Mononuclear cell (primary cell): ENCODE measurements at places on chromosomes 11 and 22. TPM values are rescaled to one million over a fixed set of nuclear protein-coding genes. Genes with fewer than 3 reads are reported as not detected.

KCNJ4 gene
- total RNA-seq = not detected

JHY gene
- total RNA-seq = 2.3 TPM

FKBP2 gene
- total RNA-seq = 8.1 TPM

MAJIN gene
- total RNA-seq = not detected

OR52N4 gene
- total RNA-seq = 1.0 TPM

DDX25 gene
- total RNA-seq = 0.10 TPM

CBY1 gene
- 1.4 TPM for total RNA-seq

APOL1 gene
- 2.7 TPM for total RNA-seq

RIBC2 gene
- total RNA-seq = 0.31 TPM

MUC15 gene
- not detected for total RNA-seq

CD248 gene
- 1.5 TPM for total RNA-seq

DRD2 gene
- 0.10 TPM for total RNA-seq

OR4C15 gene
- total RNA-seq = not detected

MUC6 gene
- under 0.01 TPM for total RNA-seq

HORMAD2 gene
- not detected for total RNA-seq

OPCML gene
- total RNA-seq = under 0.01 TPM

ANAPC15 gene
- total RNA-seq = 30.2 TPM

OR8G1 gene
- total RNA-seq = under 0.01 TPM

SHANK3 gene
- total RNA-seq = under 0.01 TPM

TRIM48 gene
- total RNA-seq = not detected

LMO2 gene
- total RNA-seq = 28.4 TPM

PAX6 gene
- 0.21 TPM for total RNA-seq

APOA5 gene
- not detected for total RNA-seq

VSIG10L2 gene
- total RNA-seq = not detected

ARHGAP8 gene
- total RNA-seq = 5.4 TPM

SCUBE2 gene
- total RNA-seq = not detected

MYEOV gene
- total RNA-seq = 2.3 TPM

CRYBA4 gene
- not detected for total RNA-seq

PTGDR2 gene
- 0.52 TPM for total RNA-seq

TMEM121B gene
- total RNA-seq = 1.3 TPM

UPK3A gene
- 0.94 TPM for total RNA-seq

NXPE1 gene
- total RNA-seq = not detected

WBP2NL gene
- 0.42 TPM for total RNA-seq

ZNF215 gene
- 0.52 TPM for total RNA-seq

IRF7 gene
- total RNA-seq = 50.9 TPM

C22orf31 gene
- total RNA-seq = not detected

STK33 gene
- 1.2 TPM for total RNA-seq

MFRP gene
- not detected for total RNA-seq

EMID1 gene
- total RNA-seq = 0.21 TPM

SMC1B gene
- total RNA-seq = 0.10 TPM

CARD16 gene
- 78.7 TPM for total RNA-seq

CSF2RB gene
- total RNA-seq = 17.4 TPM

C22orf15 gene
- 0.31 TPM for total RNA-seq

ADM2 gene
- total RNA-seq = 0.31 TPM

SULT4A1 gene
- not detected for total RNA-seq

PTDSS2 gene
- 8.8 TPM for total RNA-seq

MMP8 gene
- 0.10 TPM for total RNA-seq

UBE2L3 gene
- total RNA-seq = 28.0 TPM

PYGM gene
- 4.8 TPM for total RNA-seq
